Fibroblast of skin of right biceps (primary cell): ENCODE measurements at places on chromosomes 16 and 17.
A peak's percentile ranks its signal among the peaks of the same experiment; 100 is the strongest.

GRCh38 chr17:46978489-46979146 lies 435 bp downstream of the RPRML start:
- no peak for DNase-seq

DNA sequence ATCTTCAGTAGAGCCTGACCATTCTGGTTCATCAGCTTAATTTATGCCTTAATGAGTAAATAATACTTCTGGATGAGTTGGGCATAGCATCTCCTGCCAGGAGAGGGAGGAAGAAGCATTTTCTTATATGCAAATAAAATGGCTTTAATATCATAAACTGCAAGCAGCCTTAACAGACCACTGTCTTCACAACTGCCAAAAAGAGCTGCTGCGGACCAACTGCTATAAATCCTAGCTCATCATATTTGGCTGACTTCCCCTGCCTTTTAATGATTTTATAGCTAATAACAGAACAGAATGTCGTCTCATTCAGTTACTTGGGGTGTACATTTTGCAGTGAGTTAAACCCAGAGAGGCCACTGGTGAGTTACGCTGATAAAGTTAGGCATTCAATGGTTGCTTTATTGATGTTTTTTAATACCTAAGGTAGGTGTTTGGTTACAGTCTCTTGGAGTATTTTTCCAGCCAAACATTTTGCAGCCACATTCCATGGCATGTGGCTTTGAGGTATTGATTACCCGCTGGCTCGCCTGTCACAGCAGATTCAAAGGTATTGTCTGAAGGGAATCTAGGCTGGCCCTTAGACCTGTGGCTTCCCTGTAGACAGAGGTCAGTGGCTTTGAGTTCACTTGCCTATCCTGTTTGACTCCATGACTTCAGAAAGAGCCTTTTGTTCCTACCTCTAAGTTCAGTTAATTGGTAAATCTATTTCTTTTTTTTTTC lies 16.4 kb downstream of the FAM20A start:
- DNase-seq = no peak

DNA sequence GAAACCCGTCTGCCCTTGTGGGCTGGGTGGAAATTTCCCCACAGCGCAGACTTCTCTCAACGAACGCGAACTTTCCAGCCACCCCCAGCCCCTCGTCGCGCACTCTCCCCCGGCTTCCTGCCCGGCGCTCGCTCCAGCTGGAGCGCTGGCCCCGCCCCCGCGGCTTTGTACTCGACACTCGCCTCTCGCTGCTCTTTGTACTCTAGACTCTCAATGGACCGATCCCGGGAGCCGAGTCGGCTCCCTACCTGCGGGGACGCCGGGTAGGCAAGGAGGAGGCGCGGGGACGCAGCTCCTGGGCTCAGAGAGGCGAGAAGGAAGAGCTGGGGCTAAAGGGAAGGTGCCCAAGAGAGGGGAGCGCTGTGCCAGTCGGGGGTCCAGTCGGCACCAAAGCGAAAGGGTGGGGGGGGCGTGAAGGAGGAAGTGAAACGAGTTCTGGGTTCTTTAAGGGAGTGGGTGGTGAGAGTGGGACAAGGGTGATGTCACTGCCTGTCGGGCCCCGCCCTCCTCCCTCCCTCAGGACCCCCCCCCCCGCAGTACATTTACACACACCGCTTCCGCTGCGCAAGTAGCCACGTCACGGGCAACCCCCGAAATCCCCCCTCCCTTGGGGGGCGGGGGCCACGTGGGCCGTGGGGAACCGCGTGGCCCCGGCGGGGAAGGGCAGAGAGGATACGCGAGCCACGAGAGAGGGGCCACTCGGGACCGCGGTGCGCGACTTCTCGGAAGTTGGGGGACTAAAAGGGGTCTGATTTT lies 9.7 kb downstream of the KDM6B start:
- DNase-seq = peak; percentile 84

GRCh38 chr17:37841232-37841631 lies 83.0 kb upstream of the TBC1D3K start:
- no peak for DNase-seq

GRCh38 chr17:39533891-39534290 lies 72.6 kb downstream of the CDK12 start:
- no peak for DNase-seq

DNA sequence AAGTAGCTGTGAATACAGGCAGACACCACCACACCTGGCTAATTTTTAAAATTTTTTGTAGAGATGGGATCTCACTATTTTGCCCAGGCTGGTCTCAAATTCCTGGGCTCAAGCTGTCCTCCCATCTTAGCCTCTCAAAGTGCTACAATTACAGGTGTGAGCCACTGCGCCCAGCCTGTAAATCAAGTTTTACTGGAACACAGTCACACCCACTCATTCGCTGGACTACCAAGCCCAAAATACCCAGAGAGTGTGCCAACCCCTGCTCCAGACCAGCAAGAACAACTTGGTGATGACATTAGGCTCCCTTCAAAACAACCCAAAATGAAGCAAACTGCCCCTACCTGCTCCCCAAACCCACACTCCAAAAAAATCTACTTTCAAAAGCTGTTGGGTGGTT lies 36.0 kb downstream of the TVP23A start:
- DNase-seq = no peak

GRCh38 chr17:6670571-6670970 lies 19.0 kb downstream of the C17orf100 start:
- no peak for DNase-seq

DNA sequence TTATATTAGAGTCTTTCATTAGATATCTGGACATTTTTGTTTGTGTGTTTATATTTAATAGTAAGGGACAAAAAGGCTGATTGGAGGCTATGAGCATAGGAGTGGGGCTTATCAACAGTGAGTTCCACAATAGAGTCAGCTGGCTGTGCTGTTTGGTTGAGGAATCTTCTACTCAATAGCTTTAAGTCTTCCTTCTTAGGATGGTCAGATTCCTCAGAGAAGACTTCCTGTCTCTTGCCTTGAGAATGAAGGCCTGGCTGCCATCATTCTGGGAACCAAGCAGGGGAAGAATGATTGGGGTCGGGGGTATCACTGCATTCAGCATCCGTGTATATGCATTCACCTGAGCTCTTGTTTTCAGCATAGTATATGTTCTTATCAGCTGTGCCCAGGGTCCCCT lies 31.9 kb upstream of the ABCC11 start:
- DNase-seq = no peak

- no peak for DNase-seq
These were observed 937.7 kb downstream of the CDH8 start for GRCh38 chr16:61098505-61098904.

DNA sequence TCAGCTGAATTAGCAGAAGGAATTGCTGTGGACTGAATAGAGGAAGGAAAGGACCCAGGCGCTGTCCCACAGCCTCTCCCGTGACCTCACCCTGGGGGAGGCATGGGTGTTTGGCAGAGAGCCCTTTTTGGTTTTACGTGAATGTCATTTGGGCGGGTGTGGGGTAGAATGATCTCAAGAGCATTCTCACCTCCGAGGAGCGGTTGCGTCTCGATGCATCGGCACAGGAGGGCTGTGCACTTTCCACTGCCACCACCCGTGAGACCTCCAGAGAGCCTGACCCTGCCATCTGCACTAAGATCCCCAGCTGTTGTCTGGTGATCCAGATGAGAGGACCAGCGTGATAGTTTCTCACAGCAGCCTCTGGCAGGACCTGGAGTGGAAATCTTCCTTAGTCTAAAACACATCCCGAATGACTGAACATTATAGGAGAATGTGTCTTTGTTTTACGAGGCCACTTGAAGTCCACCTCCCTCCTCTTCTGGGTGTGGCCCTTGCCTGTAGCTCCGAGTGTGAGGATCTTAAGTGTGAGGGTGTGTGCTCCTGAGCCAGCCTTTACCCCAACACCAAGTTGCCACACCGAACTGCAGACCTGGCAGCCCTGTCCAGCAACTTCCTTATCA lies 29.3 kb downstream of the FOXK2 start:
- no peak for DNase-seq

DNA sequence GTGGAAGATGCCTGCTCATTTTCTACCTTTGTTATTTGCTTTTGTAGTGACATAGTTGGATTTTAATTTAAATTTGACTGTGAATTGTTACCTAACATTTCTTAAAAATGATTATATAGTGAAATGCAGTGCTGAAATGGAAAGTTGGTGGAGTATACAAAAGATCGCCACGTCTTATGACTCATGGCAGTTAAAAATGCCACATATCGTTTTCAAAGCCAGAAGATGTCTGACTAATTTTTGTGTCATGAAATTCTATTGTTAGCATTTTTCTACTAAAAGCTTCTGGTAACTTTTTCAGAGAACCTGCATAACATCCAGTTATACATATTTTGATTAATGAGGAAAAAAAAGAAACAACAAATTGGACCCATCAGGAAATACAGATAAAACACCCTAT lies 20.6 kb downstream of the MAP2K4 start:
- peak; percentile 83 for DNase-seq

DNA sequence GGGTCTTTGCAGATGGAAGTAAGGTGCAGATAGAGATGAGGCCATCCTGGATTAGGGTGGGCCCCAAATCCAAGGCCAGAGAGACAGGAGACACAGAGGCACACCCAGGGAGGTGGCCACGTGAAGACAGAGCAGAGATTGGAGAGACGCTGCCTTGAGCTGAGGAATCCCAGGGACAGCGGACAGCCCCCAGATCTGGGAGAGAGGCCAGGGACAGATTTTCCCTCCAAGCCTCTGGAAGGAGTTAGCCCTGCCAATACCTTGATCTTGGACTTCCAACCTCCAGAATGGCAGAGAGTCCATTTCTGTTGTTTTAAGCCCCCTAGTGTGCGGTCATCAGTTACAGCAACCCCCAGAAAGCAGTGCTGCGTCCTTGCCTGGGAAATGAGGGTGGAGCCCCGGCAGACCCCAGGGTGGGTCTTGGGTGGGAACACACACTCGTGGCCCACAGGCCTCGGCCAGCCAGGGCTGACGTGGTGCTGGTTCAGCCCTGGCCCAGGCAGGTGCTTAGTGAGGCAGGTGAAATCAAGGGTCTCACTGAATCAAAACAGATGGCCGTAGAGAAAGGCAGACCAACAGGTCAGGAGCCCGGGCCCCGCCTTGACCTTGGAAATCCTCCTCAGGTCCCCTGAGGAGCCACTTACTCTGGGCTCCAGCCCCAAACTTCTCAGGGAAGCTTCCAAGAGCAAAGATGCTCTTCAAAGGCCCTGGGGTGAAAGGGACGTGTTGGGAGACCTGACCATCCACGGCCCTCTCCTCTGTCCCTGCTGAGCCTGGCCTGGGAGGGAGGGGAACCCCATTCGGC lies 169.3 kb downstream of the RBFOX3 start:
- no peak for DNase-seq

- no peak for DNase-seq
These were observed 9.0 kb downstream of the SMIM5 start for GRCh38 chr17:75642182-75642783.

DNA sequence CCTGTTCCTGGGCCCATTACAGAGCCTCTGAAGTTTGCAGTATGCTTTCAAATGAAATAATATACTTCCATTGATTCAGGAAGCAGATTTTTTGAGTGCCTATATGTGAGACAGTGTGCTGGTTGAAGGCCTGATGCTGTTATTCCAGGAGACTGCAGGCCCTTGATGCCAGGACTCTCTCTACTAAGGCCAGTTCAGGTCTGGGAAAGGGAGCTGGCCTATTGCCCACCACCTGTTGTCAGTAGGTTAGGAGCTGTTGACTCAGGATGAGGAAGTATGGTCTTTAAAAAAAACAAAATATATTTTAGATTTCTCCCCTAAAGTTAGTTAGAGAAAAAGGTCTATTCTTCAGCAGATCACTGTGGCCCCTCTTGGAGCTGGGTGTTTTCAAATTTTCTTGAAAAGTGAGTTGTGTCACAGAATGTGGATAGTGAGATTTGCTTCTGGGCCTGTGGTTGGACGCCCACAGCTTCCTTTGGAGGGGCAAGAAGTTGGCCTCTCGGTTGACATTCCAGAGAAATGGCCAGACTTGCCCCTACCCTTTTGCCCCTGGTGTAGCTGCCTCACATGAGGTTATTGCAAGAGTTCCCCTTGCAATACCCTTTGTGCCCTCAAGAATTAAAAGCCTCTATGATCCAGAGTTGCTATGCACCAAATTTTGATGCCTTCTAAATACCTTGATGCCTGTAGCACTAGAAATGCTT lies 7.9 kb downstream of the ESRP2 start:
- DNase-seq = no peak

- DNase-seq = no peak
These were observed 1.1 kb downstream of the HEATR9 start for GRCh38 chr17:35867574-35867973.

DNA sequence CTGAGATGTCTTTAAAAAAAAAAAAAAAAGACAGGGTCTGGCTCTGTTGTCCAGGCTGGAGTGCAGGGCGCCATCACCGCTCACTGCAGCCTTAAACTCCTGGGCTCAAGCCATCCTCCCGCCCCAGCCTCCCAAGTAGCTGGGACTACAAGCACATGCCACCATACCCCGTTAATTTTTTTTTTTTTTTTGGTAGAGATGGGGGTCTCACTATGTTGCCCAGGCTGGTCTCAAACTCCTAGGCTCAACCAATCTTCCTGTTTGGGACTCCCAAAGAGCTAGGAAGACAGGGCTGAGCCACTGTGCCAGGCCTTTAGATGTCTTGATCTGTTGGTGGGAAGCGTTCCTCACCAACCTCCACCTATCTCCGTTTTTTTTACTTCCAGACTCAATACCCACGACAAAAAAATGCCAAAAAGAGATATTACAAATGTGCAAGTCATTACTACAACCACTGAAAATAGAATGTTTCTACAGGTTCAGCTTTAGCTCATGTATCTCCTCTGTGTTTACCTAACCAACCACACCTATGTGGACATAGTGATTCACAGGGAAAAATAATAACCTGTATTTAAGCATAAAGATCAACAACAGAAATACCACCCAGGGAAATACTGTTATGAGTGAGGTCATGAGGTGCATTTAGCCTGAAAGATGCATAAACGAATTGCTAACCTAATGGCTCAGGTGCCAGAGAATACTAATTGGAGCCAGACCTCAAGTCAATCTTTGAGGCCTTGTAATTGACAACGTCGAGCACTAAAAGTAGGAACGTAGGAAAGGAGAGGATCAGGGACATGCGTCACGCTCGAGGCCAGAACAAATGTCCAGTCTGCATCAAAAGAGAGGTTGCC lies 22.6 kb downstream of the NACA2 start:
- DNase-seq = no peak

DNA sequence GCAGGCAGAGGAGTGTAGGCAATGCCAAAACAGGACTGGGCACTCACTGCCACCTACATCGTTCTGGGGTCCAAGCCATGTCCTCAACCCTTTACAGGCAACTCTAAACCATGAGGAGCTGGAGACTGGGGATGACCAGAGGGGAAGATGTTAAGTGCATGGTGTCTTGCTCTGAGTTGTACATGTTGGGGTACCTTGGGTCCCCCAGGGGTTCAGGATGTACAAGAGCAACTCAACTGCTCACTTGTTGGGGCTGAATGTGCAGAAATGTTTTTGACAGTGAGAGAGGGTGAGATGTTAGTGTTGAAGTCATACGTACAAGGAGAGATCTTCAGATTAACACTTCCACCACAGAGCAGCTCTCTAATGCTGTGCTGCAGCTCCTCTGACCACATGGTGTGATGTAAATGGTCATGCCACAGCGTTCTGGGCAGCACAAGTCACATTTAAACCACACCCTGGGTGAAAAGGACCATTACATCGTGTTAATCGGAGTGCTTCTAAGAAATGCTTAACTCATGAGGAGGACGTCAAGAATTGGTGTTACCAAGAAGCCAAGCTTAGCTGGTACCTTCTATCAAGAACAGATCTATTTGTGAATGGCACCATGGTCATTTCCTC lies 2.4 kb downstream of the CCL18 start:
- no peak for DNase-seq

GRCh38 chr17:73582821-73583220 lies 61.4 kb downstream of the SDK2 start:
- no peak for DNase-seq
